Stimulated activated CD4-positive, alpha-beta T cell treated with anti-CD3 and anti-CD28 coated beads, Interleukin-1b, Interleukin-23, amount 100 ng/mL, for 1 hour (primary cell): ENCODE measurements at places on chromosomes 3 and 15.

DNA sequence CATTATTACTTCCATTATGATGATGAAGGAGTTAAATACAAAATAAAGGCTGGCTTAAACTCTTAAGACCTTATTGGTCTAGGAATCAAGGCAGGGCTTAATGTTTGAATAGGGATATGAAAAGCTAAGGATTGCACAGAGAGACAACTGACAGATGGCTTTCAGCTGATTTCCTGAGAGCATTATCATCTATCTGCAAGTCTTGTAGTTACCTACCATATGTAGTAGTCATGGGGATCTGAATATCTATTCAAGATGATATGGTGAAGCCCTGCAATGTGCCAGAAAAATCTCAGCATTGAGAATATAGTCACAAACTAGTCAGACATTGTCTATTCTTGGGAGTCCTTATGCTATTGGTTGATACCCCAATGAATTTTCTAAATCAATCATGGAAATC is 47.5 kb upstream of the CHMP2B start:
- DNase-seq: no peak

DNA sequence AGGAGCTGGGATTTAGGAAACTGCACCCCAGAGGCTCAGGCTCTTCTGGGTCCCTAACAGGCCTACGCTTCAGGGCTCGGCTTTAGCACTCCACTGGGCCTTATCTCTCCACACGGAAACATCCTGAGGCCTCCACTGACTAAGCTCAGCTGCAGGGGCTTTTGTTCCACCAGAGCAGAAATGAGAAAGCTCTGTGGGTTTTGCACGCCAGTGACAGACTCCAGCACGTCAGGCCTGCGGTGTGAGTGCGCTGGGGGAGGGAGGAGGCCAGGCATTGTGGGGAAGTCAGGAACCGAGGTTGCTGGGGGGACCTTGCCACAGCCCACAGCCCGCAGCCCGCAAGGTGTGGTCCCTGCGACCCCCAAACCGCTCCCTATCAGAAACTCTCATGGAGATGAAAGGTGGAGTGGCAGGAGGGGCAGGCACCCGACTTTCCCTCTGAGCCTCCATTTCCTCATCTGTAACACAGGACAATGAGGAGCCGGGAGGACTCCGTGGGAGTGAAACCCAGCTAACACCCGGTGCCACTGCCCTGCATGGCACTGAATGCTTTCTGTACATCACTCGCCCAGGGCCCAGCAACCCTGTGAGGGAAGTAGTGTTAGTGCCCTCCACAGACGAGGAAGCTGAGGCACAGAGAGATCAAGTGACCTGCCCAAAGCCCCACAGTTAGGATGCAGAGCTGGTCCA is 106.5 kb downstream of the TPRA1 start:
- no peak for DNase-seq

- DNase-seq: no peak
These were observed 121.7 kb upstream of the CFAP20DC start for GRCh38 chr3:59171491-59171890.

DNA sequence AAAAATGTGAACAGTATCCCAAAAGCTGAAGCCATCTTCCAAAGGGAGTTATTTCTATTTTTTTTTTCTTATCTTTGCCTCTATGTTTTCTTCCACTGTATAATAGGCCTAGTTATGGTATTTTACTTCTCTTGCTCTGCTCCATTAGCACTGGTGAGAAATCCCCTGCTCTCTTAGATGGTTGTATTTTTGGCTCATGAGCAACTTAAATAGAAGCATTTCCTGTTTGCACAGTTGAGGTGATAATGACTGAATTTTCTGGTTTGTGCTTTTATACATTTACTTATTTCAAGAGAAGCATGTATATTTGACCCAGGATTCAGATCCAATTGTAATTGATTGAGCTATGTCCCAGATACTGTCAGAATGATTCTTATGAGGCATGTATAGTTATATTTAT is 61.6 kb upstream of the CD200R1L start:
- no peak for DNase-seq

DNA sequence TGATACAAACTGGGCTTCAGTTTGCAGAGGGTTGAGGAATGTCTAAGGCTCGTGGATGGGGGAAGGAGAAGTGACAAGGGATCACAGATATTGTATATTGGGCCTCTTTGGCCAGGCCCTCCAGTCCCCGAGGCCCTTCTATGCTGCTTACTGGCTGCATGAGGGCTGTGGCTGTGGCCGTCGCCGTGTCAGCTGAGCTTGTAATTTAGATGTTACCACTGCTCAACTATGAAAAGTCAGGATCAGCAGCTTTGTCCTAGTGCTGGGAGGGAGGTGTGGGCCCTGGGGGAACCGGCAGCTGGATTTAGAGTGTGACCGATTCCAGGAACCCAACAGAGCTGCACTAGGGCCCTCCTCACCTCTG is 51.6 kb downstream of the CACNA1D start:
- DNase-seq: no peak

DNA sequence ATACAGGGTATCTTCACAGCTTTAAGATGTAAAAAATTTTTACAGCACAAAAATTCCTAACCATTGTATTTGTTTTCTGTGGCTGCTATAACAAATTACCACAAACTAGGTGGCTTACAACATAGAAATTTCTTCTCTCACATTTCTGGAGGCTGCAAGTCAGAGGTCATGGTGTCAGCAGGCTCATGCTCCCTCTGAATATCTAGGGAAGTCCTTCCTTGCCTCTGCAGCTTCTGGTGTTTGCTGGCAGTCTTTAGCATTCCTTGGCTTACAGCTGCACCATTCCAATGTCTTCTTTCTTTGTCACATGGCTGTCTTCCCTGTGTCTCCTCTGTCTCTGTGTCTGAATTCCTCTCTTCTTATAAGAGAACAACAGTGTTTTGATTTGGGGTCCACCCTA is 310.2 kb upstream of the SUCLG2 start:
- no peak for DNase-seq

- DNase-seq: no peak
These were observed 142.5 kb downstream of the NR1I2 start for GRCh38 chr3:119924111-119925094.

DNA sequence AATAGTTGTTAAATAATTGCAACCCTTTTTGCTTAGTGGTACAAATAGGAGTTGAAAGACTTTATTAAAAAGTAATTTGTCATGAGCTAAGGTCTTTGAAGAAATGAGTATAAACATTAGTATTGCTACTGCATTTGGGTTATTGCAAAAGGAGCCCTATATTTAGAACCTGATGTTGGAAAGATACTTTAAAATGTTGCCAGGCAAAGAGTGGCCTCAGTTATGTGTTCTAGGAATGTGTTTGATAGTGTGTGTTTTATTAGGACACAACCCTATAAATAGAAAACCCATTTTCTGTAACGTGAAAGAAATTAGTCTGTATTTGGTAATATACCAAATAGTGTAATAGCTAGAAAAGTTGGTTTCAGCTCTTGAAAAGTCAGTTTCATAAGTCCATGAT is 10.7 kb downstream of the VPS8 start:
- DNase-seq: no peak

DNA sequence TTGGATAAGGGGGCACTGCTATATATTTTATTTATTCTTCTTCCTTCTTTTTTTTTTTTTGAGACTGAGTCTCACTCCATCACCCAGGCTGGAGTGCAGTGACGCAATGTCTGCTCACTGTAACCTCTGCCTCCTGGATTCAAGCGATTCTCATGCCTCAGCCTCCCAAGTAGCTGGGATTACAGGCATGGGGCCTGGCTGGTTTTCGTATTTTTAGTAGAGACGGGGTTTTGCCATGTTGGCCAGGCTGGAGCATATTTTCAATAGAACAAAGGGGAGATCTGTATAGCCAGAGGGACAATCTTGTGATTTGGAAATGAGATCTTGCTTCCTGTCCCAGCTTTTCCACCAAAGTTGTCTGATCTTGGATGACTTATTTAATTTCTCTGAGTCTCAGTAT is 133.1 kb upstream of the ABHD17C start:
- no peak for DNase-seq

- no peak for DNase-seq
These were observed 3.7 kb downstream of the BOC start for GRCh38 chr3:113214917-113215595.

- DNase-seq: no peak
These were observed 8.3 kb downstream of the AKAP13 start for GRCh38 chr15:85388566-85389305.

GRCh38 chr3:173702561-173702960 is 305.0 kb downstream of the NLGN1 start:
- no peak for DNase-seq

DNA sequence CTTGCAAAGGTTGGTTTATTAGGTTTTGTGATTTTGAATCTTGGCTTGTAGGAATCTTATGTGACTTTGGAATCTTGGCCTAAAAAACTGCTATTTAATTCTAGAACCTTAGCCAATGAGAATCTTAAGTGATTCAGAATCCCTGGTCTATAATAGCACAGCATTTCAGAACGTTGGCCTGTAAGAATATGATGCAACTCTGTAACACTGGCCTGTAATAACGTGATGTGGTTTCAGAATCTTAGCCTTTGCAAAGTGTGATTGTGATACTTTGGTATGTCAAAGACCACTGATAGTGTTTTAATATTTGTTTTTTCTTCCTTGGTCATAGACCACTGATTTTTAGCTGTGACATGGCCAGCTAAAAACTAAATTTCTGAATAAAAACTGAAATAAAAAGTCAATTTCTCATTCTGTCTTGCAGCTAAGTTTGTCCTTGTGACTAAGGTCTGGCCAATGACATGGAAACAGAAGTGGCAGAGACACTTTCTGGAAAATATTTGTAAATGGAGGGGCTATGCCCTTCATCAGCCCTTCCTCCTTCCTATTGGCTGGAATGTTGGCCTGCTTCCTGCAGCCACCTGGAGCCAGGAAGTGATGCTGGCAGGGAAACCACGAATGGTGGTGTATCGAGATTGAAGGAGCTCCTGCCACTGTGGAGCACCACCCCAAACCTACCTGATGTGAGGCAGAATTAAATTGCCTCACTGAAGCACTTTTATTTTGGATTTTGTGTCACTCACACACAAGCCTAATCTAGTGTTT is 42.3 kb upstream of the CORO2B start:
- DNase-seq: no peak
